ENCODE measurements at places on chromosomes 12 and 14.
A peak's percentile ranks its signal among the peaks of the same experiment; 100 is the strongest.

DNA sequence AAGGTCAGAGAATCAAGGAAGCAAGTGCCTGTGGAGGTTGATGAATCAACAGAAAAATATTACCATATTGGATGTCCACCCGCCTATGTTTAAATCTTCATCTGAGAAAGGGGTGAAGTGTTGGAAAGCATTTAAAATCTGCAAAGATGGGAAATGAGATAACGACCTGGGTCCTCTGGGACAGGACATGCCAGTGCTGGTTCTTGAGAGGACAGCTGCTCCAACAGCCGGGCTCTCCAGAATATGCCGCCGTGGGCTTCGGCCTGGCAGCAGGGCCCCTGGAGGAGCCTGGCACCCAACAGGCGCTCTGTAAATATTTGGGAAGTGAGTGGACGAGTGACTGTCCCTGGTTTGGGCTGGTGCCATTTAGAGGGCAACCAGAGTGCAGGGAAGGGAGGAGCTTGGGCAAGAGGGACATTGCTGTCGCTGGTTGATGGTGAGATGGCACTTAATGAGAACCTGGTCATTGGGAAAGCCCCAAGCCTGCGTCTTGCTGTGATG is 129.9 kb downstream of the KCNA5 start:
- DNase-seq, result no peak

GRCh38 chr14:59407246-59408010 is 57.8 kb downstream of the GPR135 start:
- peak; percentile 91 for DNase-seq

GRCh38 chr12:14270392-14270791 is 95.1 kb upstream of the ATF7IP start:
- DNase-seq, result no peak

GRCh38 chr14:86639146-86639545 is 1109.2 kb downstream of the FLRT2 start:
- DNase-seq, result no peak
